ENCODE measurements at places on chromosomes 1 and 21.

GRCh38 chr1:38038861-38039260, 7.7 kb downstream of the POU3F1 start:
- DNase-seq = no peak

DNA sequence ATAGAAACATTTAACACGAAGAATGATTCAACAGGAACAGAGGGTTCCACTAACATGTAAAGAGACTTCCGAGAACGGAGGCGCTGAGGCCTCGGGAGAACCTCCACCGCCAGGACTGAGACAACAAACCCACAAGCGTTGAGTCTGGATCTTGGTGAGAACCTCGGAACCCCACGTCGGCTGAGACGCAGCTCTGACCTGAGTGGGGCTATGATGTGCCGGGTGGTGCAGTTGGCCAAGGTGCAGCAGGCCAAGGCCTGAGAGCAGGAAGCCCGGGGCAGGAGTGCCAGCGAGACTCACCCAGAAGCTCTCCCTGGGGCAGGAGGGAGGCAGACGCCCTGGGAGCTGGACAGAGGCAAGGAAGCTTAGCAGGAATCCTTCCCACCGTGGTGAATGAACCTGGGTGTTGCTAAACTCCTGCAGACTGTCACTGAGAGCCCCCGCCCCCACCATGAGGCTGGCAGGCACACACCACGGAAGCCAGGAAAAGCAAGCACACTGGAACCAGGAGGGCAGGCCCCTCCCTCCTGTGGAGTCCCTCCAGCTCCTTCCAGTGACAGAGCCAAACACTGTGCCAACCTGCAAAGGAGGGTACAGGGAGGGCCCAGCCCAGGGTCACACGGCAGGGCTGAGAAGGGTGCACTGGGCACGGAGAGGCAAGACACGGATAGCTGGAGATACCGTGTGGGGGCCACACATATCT, 34.8 kb downstream of the WDR4 start:
- no peak for DNase-seq

GRCh38 chr1:56844545-56845136, 10.0 kb upstream of the C8A start:
- no peak for DNase-seq

- DNase-seq = no peak
These were observed 27.7 kb upstream of the MEF2D start for GRCh38 chr1:156528231-156528630.

DNA sequence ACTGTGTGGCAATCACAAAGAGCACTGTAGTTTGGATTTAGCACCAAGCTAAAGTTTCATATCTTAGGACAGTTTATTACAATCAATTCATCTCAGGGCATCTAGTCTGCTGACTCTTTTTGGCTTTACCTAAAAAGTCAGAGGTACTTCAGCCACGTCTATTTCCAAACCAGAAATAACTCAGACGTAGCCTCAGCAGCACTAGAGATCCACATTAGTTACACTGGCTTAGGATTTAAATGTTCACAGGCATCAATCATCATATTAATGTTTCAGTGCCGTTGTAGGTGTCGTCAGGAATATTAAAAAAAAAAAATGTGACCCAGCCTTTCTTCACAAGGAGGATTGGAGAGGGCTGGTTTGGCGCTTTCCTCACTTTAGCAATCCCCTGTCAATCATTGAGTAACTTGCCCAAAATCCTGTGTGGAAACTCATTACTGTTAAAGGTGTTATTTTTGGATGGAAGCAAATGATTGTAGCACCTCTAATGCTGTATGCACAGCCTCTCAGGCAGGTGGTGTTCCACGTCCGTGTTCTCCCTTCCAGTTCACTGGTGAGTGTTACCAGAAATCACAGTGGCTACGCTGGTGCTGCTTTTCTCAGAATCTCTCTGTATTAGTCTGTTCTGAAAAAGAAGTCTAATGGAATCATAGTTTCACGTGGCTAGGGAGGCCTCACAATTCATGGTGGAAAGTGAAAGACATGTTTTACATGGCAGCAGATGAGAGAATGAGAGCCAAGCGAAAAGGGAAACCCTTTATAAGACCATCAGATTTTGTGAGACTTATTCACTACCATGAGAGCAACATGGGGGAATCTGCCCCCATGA, 45.4 kb downstream of the NEK7 start:
- no peak for DNase-seq

- no peak for DNase-seq
These were observed 192.4 kb downstream of the HIVEP3 start for GRCh38 chr1:41726292-41726691.
